ENCODE measurements at places on chromosomes 5 and 9. TPM values are rescaled to one million over a fixed set of nuclear protein-coding genes. Genes with fewer than 3 reads are reported as not detected.

DNA sequence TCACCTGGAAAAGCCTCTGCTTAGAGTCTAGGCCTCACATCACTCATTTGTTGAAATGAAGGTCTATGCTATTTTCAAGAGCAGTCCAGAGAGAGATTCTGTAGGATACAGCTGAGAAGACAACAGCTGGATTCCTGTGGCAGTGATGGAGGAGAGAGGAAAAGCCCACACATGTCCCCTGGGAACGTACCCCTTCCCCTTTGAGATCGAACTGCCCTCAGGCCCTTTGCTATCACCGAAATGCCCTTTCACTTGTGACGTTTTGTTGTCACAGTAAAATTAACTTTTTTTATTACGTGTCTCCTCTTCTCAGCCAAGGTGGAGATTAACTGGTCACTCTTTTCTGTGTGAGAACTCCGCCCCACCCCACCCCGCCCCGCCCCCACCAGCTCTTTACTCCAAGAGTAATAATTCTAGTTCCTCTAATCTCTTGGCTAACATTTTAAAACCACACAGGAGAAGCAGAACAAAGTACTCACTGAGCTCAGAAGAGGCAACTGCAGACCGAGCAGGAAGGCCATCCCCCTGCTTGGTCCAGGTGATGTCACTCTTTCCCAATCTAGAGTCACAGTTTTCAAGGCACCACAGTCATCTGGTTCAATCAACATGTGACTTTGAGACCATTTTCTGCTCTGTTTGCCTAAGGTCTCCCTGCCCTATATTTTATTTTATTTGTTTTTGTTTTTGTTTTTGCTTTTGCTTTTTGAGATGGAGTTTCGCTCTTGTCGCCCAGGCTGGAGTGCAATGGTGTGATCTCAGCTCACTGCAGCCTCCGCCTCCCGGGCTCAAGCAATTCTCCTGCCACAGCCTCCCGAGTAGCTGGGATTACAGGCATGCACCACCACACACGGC, 105.6 kb downstream of the SUSD1 start:
- no peak for DNase-seq

GRCh38 chr9:137482094-137482781, 23.1 kb upstream of the NSMF start:
- peak; percentile 45 for DNase-seq

- DNase-seq, result no peak
These were observed 96.6 kb downstream of the NLN start for GRCh38 chr5:65818592-65818991.

- DNase-seq, result no peak
These were observed 422 bp upstream of the TRIM32 start for GRCh38 chr9:116686693-116687073.

DNA sequence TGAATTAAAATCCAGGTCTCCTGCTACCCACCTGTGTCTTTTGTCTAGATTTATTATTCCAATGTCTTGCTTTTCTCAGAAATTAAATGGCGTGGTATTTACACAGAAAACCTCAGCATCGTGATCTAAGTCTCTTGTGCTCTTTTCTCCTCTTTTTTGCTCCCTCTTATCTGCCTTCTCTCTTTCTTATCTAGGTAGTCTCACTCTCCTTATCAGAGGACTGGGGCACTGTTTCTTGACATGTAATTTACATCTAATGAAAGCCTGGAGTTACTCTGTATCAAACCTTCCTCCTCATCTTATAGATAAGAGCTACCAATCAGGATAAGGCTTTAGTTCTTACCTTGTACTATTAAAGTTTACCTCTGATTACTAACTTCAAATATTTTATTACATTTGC, 933.8 kb downstream of the TLE1 start:
- no peak for DNase-seq

- no peak for DNase-seq
These were observed 62.5 kb upstream of the RNF130 start for GRCh38 chr5:180133971-180134508.

GRCh38 chr5:1759378-1759970, 40.2 kb downstream of the MRPL36 start:
- no peak for DNase-seq

DNA sequence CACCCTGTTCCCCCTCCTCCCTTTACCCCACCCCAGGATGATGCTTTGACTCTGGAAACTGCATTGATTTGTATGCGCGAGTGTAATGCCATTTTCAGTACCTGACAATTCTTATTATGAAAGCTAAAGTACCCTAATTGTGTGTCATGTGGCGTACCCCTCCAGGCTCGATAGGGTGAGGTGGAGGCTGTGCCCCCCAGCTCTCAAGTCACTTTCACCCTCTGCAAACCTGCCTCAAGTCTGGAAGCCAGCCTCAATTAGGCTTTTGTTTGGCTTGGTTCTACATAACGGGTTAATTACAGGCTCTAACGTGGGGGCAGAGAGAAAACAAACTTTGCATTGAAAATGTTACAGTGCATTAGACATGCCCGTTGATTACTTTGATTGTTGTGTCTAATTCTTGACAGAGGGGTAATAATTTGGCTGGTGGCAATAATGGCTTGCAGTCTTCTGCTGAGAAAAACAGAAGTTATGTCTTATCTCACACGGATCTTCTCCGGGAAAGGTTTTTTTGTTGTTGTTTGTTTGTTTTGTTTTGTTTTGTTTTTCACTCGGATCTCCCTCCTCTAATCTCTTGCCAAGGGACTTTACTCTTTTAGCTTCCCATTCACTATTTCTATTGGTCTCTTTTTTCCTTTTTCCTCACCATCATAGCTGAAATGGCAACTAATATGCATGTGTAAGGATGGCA, 12.6 kb downstream of the ISL1 start:
- DNase-seq, result no peak

GRCh38 chr5:36596756-36597155, 9.7 kb upstream of the SLC1A3 start:
- DNase-seq, result no peak

- no peak for DNase-seq
These were observed 58.9 kb downstream of the DOCK2 start for GRCh38 chr5:169695919-169696490.

GRCh38 chr9:136741883-136742571, 713 bp downstream of the LCN10 start:
- DNase-seq, result no peak

GRCh38 chr5:6195711-6196358, 182.5 kb downstream of the MED10 start:
- DNase-seq, result no peak

DNA sequence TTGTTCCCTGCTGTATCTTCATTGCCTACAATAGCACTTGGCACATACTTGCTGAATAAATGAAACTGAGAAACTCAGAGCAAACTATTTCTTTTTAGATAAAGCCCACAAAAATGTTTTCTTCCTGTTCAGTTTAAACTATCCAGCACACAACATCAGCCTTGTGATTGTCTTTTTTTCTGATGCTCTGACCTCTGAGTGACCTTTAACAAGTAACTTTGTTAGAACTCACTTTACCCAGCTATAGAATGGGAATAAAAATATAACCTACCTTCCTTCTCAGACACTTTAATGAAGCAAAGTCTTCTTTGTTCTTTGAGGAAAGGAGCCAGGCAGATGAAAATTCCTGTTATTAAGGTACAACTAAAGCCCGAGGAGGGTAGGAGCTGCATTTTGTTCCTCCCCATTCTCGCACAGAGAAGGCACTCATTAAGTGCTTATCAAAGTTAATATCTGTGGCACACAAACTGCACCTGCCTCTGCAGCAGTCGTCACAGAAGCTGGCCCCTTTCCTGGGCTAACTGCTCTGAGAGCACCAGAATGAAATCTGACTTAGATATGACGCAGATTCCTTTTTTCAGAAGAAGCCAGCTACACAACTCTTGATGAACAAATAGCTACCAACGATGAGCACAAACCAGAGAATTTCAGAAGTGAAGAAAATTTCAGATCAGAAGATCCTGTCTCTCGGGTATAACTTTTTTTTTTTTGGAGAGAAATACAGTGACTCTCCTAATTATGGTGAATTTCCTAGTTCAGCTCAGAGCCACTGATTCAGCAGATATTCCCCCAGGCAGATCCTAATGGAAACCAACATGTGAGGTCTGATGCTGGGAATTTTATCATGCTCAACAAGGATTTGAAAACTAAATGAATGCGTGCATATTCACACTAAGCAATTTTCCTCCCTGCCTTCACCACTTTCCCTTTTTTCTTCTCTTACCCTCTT, 31.0 kb upstream of the NR3C1 start:
- DNase-seq, result no peak

DNA sequence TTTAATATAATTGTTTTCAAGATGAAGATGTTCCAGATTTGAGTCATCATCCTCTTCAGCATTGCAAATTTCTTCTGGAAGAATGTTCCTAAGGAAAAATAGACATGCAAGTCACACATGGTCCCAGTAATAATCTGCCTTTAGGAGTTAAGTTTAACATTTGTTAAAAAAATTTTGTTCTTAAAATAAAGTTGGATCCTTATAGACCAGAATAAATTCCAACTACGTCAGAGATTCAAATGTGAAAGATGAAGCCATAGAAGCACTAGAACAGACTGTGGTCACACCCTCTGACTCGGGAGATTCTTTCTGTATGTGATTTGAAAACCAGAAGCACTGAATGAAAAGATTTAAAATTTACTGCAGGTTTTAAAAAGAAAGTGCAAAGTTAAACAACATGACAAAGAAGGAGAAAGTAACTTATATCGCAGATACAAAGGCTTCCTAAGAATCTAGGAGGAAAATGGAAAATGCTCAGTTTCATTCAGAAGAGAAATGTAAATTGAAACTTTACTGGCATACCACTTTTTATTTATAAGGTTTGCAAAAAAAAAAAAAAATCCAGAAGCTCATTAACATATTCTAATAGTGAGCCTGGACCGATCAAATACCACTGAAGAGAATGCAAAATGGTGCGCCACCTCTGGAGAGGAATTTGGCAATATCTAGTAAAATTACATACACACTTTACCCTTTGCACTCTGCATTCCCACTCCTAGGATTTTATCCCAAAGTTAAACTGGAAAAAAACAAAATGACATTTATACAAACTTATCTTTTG, 14.3 kb upstream of the ASPN start:
- no peak for DNase-seq

- DNase-seq, result no peak
These were observed 97.5 kb downstream of the ZNF608 start for GRCh38 chr5:124648902-124649467.

GRCh38 chr5:133739181-133739780, 126.9 kb upstream of the FSTL4 start:
- no peak for DNase-seq

ROR2 gene
- total RNA-seq, result 0.10 TPM

PLAC8L1 gene
- total RNA-seq, result not detected

GRM6 gene
- not detected for total RNA-seq

FOXD4L6 gene
- 0.07 TPM for total RNA-seq

NEUROG1 gene
- total RNA-seq, result not detected

GPR150 gene
- total RNA-seq, result not detected

CBY3 gene
- not detected for total RNA-seq

SPINK6 gene
- total RNA-seq, result 0.52 TPM

STING1 gene
- 3.0 TPM for total RNA-seq

ESM1 gene
- total RNA-seq, result 22.7 TPM

DAB2IP gene
- total RNA-seq, result 3.9 TPM

CCL27 gene
- total RNA-seq, result not detected

SPINK4 gene
- total RNA-seq, result not detected

PCDHGA10 gene
- total RNA-seq, result 5.1 TPM

ADAMTSL2 gene
- not detected for total RNA-seq

PPIC gene
- 10.9 TPM for total RNA-seq

OLFM1 gene
- 37.9 TPM for total RNA-seq
